ENCODE measurements at places on chromosomes 2 and 18.

- peak; percentile 60 for DNase-seq
These were observed 33.2 kb downstream of the ADCY3 start for GRCh38 chr2:24886691-24887304.

GRCh38 chr2:71155846-71156245, 25.4 kb downstream of the MPHOSPH10 start:
- DNase-seq: no peak

DNA sequence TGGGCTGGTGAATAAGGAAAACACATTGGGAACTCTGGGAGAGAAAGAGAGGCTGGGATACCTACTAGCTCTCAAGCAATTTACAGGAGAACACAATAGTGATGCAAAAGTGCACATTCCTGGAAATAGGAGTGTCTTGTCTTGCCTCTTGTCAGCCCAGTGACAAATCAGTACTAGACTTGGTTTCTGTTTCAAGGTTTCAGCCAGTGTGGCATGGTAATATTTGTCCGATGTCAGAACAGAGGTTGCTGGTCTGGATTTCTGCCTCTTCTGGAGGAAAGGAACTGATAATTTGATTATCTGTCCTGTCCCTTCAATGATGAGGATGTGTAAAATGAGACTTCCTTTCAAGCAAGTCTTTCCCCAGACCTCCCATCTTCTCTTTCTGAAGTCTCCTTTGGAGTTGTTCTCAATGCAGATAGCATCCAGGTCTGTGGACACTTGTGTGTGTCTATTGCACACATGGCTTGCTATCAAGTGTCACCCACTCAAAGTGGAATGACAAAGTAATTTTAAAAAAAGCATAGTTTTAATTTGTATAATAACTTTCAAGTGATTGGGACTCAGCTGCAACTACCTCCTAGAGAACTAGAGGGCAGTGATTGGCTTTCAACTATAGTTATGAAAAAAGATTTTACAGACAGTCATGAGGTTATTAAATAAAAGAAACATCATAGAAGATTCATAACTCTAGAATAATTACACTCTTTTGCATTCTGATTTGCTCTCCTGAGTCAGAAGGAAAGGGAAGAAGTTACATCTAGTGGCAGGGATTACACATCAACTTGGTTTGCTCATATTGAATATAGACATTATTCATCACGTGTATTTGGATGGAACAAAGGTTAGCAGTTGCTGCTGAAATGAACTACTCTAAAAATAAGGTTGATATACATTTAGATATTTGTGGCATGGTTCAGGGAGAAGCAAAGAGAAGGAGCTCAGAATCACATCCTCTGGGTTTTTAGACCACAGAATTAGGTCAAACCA, 4.5 kb downstream of the GPR39 start:
- no peak for DNase-seq

DNA sequence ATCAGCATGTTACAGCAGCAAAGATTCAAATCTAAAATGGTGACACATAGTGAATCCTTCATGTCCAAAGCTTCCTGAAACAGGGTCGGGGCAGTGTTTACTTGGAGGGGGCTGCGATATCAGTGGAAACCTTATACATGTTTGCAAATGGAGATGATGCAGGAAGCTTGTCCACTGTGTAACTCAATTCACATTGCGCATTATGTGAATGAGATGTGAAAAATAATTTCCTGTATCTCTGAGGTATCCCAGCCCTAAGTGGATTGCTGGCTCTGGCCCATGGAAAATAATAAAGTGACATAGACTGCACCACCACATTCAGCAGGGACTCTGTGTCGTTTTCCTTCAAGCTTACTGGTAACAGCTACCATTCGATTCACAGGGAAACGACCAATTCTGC, 505.5 kb downstream of the GALR1 start:
- DNase-seq: no peak

DNA sequence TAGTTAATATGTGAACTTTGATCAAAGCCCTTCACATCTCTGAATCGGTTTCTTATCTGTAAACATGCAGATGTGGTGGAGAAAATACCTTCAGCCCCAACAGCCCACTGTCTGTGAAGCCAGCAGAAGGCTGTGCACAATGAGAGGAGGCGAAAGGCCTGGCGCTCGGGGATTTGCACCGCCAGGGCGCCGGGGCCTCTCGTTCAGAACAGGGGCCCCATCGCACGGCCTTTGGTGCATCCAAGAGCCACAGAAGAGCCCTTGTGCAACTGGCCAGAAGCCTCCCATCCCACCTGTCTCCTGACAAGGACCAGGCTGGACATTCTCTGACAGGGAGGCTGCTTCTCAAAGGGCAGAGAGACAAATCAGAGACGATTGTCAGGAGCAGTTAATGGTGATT, 407.2 kb upstream of the MYT1L start:
- no peak for DNase-seq

GRCh38 chr2:13537771-13538349, 821.1 kb downstream of the TRIB2 start:
- no peak for DNase-seq

GRCh38 chr2:150983314-150983897, 278.3 kb downstream of the RBM43 start:
- DNase-seq: no peak

GRCh38 chr18:73232933-73233332, 365.1 kb upstream of the NETO1 start:
- no peak for DNase-seq

DNA sequence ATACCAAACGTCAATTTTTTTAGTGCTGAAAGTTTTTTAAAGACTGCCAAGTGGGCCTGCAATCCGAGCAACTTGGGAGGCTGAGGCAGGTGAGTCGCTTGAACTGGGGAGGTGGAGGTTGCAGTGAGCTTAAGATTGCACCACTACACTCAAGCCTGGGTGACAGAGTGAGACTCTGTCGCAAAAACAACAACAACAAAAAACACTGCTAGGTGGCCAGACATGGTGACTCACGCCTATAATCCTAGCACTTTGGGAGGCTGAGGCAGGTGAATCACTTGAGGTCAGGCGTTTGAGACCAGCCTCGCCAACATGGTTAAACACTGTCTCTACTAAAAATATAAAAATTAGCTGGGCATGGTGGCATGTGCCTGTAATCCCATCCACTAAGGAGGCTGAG, 202.8 kb upstream of the COPS8 start:
- no peak for DNase-seq

DNA sequence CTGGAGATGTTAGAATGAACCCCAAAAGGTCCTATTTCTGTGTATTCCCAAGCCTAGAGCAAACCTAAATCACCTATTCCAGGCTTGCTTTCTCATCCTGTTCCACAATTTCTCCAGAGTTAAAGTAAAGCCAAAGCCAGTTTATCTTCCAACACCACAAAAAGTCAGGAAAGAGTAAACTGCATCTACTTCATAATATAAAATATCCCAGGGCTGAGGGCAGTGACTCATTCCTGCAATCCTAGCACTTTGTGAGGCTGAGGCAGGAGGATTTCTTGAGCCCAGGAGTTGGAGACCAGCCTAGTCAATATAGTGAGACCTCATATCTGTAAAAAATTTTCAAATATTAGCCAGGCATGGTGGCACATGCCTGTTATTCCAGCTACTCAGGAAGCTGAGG, 241.4 kb downstream of the CDH20 start:
- no peak for DNase-seq

DNA sequence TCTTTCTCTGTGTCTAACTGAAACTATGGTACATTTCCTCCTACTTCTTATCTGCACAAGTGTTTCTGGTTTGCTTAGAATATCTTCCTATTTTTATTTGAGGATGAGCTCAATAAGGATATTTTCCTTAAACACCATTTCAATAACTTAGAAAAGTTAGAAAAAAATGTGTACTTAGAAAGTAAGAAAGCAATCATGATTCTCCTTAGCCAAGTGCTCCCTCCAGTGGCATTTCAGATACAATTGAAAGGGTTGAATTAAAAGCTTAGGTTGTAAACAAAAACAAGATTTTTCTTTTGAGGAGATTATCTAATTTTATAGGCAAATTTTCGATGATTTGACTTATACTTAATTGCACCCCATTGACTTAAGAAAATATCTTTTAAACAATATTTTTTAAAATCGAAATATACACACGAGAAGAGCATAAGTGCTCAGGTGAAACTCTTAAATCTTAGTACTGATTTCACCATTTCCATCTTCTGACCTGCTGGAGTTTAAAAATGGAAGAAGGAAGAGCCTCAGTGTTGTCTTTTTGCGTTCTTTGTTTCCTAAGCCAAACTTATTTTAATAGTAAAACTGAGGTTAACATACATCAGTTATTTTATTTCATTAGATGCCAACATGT, 26.9 kb downstream of the C18orf63 start:
- no peak for DNase-seq

DNA sequence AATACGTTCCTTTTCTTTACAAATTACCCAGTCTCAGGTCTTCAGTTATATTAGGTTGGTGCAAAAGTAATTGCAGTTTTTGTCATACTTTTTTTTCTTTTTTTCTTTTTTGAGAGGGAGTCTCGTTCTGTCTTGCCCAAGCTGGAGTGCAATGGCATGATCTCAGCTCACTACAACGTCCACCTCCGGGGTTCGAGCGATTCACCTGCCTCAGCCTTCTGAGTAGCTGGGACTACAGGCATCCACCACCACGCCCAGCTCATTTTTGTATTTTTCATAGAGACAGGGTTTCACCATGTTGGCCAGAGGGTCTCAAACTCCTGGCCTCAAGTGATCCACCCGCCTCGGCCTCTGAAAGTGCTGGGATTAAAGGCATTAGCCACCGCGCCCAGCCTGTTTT, 43.8 kb upstream of the ASAP2 start:
- DNase-seq: no peak

DNA sequence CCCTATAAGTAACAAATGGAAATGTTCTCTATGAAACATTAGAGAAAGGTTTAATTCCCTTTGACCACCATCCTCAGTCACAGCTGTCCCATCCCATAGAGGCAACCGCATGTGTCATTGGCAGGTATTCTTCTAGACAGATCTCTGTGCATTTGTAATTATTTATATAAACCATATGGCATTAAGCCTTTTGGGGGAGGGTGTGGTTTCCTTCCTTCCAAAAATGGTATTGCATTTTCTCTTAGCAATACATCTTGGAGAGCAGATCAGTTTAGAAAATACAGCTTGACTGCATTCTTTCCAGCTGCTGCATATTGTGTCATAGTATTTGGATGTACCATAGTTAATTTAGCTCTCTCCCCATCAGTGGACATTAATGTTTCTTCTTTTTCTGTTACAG, 57.7 kb downstream of the LCLAT1 start:
- DNase-seq: peak; percentile 20

Data from NCI-H2171 (cell line).